ENCODE measurements at places on chromosomes 1 and 21.

DNA sequence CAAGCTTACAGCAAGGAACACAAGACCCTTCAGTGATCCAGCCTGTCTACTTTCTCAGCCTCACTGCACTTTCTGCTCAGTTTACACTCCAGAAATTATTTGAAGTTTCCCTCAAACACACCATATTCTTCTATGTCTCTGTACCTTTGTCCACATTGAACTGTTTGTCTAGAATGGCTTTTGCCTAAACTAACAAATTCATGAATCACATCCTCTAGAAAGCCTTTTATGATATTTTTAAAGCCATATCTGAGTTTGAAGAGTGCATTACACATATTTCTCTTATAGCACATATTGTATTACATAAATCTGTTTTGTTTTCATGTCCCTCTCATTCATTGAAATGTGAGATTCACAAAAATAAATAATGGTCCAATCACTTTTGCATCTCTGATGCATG is 446.0 kb upstream of the ZRANB2 start:
- no peak for ATAC-seq

DNA sequence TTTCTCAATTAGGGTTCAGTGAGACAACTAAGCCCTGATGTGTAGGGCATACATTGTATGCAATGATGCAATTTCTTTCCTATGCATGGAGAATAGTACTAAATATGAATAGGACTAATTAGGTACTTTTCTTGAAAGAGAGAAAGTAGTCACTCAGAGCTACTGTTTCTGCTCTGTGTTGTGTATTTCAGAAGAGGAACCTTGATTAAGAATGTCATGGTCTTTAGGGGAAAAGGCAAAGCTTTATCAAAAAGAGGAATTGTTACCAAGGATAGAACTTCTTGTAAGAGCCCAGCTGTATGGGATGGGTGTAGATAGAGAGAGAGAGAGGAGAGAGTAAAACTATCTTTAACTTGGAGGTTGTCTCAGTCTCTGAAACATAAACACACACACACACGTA is 49.1 kb downstream of the HLX start:
- ATAC-seq, result no peak

GRCh38 chr1:216812966-216813365 is 89.7 kb upstream of the ESRRG start:
- ATAC-seq, result no peak

DNA sequence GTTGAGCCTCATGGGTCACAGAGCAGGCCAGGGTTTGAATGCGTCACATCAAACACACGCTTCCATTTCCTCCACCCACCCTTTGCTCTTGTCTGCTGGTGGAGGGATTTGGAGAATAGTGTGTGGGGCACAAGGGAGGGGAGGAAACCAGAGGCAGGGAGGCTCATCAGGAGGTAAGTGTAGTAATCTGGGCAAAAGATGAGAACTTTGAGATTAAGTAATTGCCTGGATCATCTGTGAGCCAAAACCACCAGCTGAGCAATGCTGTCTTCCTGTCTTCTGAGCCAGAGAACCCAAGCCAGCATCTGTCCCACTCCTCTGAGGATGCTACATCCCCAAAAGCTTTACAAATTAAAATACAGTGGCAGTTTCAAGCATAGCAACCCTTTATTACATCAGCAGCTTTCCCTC is 45.2 kb downstream of the C8B start:
- ATAC-seq, result peak; percentile 31

- no peak for ATAC-seq
Measured at GRCh38 chr1:54611621-54612020, 11.7 kb downstream of the FAM151A start.

- ATAC-seq, result no peak
Measured at GRCh38 chr1:102190429-102190828, 193.7 kb upstream of the OLFM3 start.

DNA sequence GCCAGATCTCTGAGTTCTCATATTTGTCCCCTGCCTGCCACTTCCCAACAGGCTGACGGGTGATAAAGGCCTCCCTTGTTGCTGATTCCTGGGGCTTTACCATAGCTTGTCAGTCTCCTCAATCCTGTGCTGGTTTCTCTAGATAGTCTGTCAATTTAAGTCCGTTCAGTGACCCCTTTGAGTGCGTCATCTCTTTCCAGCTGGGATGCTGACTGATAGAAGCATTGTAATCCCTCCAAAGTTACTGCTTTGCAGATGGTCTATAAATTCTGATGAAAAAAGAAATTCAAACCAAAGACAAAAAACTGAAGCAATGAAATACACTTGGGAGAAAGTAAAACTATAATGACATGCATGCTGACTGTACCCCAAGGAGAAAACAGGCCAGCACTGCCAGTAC is 28.3 kb downstream of the RHOU start:
- no peak for ATAC-seq

- ATAC-seq, result no peak
Measured at GRCh38 chr1:9201401-9202239, 33.0 kb upstream of the H6PD start.

- no peak for ATAC-seq
Measured at GRCh38 chr1:18511874-18512150, 31.1 kb downstream of the KLHDC7A start.

DNA sequence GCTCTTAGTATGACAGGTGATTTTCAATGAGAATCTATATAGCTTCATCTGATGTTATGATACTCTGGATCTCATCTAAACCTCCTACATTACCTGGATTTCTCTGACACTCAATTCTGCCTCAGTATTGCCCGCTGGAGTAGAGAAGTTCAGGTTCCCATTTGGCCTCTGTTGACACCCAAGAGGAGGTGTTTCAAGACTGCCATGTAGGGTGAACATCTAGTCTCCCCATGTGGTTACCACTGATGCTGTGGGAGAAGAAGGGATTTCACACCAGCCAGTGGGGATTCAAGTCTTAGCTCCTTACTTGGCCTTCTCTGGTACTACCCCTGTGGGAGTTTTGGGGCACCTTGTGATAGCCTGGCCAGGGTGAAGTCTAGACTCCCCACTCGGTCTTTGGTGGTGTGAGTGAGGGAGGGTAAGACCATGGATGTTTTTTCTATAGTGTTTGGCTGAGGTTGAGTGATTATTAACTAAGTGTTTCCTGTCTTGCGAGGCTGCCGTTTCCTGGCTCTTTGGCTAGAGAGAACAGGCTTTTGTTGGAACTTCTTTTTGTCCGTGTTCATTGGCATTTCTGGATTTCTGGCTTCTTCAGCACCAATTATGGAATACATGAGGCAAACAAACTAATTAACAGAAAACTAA is 90.7 kb downstream of the RHOU start:
- no peak for ATAC-seq

- no peak for ATAC-seq
Measured at GRCh38 chr1:207084232-207084631, 4.4 kb upstream of the C4BPB start.

GRCh38 chr1:107524301-107524700 is 383.5 kb downstream of the NTNG1 start:
- ATAC-seq, result no peak

- no peak for ATAC-seq
Measured at GRCh38 chr1:147717706-147718097, 42.7 kb downstream of the GJA5 start.

Measured in motor neuron (in vitro differentiated cells).